ENCODE measurements at places on chromosomes 4 and X. TPM values are rescaled to one million over a fixed set of nuclear protein-coding genes. Genes with fewer than 3 reads are reported as not detected.

The CFAP47 gene
- 2.3 TPM for total RNA-seq

The PCYT1B gene
- total RNA-seq = 0.93 TPM

The MBNL3 gene
- 36.6 TPM for total RNA-seq

The SPARCL1 gene
- total RNA-seq = 46.2 TPM

The TMEM271 gene
- 0.06 TPM for total RNA-seq

The TECRL gene
- 5.8 TPM for total RNA-seq

The TAF9B gene
- 21.4 TPM for total RNA-seq

The AFP gene
- total RNA-seq = 34.0 TPM

The GYPE gene
- 2.2 TPM for total RNA-seq

The PPBP gene
- 26.9 TPM for total RNA-seq

The DAPP1 gene
- total RNA-seq = 4.6 TPM

The PRDX4 gene
- total RNA-seq = 68.5 TPM

The USP17L17 gene
- total RNA-seq = not detected

The TGIF2LX gene
- total RNA-seq = not detected

The TMPRSS11B gene
- not detected for total RNA-seq

The ADGRG4 gene
- not detected for total RNA-seq

The TNMD gene
- total RNA-seq = 7.8 TPM

The MAGEC1 gene
- total RNA-seq = not detected

The GRIA2 gene
- total RNA-seq = 0.82 TPM

The SPANXD gene
- total RNA-seq = not detected

The SLITRK4 gene
- total RNA-seq = 12.3 TPM

The CENPI gene
- 8.9 TPM for total RNA-seq

The PAGE2B gene
- total RNA-seq = 0.70 TPM

The MAGEA2 gene
- not detected for total RNA-seq

The OR13H1 gene
- not detected for total RNA-seq

The GATB gene
- 23.4 TPM for total RNA-seq

The WAS gene
- 6.4 TPM for total RNA-seq

The RIPPLY1 gene
- 1.3 TPM for total RNA-seq

The SSX4B gene
- total RNA-seq = not detected

The RBM47 gene
- total RNA-seq = 115 TPM

The MYL5 gene
- 91.3 TPM for total RNA-seq

The HSFX4 gene
- total RNA-seq = not detected

The UGT2A1 gene
- 8.8 TPM for total RNA-seq

Data from metanephros (tissue), 2 donors.